ENCODE measurements at places on chromosomes 3 and 15.
A peak's percentile ranks its signal among the peaks of the same experiment; 100 is the strongest.

- DNase-seq, result peak; percentile 46
Observed at GRCh38 chr3:8579096-8579495, 65.5 kb downstream of the SSUH2 start.

GRCh38 chr15:98823012-98823458 is 174.7 kb downstream of the IGF1R start:
- DNase-seq, result no peak

- DNase-seq, result no peak
Observed at GRCh38 chr3:83039422-83039821, 1278.0 kb upstream of the GBE1 start.

- no peak for DNase-seq
Observed at GRCh38 chr3:13075318-13075717, 2.1 kb upstream of the IQSEC1 start.

DNA sequence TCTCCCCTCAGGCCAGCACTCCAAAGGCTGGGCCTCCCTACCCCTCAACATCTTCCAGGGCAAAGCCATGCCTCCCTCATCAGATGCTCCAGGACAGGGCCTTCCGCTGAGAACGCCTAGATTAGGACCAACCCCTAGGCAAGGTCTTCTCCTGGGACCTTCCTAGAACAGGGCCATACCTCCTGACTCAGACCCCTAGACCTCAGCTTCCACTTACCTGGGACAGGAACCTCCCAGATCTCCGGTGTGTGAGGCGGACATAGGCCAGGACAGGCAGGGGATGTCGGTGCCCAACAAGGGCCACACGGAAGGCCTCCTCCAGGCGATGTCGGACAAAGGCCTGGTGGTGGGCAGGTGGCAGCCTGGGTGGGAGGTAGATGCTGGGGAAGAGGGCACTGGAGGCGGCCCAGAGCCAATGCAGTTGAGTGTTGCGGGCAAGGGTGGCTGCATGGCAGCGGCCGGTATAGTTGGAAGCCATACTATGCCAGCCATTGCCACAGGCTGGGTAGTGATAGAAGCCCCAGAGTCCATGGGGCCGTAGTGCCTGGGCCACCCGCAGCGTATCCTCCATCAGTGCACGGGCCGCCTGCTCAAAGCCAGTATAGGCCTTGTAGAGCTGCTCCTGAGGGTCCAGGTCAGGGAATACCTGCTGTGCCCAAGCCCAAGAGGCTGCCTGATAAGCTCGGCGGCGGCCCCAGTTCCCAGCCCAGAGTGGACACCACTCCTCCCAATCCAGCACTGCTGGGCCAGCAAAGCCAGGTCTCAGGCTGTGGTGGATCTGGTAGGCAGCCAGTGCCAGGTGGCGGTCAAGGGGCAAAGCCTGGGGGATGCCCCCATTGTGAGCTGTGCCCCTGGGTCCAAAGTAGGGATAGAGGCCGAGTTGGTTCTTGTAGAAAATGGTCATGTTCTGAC is 2.5 kb upstream of the IFRD2 start:
- DNase-seq, result no peak

- DNase-seq, result peak; percentile 62
Observed at GRCh38 chr15:39468331-39468730, 112.5 kb upstream of the THBS1 start.

DNA sequence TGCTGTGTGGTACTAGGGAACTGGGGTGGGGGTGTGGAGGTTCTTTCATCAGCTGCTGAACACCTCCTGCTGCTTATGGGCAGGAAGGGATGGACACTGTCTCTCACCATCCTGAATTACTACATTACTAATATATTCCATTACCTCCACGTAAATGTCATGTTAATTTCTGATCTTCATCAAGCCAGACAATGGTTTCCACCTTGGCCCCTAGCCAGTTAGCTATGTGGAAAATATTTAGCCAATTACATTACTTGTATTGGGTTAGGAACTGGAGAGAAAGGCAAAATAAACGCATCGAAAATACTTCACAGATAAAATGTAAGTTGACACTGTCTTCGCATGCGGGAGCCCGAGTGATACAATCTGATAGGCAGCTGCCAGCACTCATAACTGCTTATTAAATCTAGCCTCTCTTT is 95.1 kb downstream of the FOXP1 start:
- DNase-seq, result no peak

DNA sequence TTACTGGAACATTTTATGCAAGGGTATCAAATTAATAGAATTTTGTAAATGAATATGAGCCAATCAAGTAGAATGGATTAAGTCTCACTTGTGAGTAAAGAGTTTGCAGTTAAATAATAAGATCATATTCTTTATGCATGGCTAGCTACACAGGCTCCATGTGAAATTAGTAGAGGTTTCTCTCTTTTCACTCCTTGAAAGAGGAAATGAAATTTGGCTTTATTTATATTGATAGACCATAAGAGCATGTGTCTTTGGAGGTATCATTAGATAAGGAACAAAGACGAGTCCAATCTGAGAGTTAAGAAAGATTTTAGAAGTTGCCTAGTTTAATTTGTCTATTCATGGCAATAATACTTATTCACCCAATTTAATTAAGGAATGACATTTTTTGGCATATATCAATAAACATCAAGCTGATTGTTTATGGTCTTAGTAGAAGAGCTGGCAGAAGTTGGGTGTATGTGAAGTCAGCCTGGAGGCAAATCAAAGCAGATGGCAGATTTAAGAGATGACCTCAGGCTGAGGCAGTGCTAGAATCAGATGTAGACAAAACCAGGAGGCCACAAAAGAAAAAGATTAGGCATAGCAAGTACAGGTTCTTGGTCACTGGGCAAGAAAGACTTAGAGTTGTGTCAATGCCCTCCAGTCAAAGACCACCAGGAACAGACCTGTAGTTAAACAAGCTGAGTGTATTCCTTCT is 406.5 kb upstream of the ARHGEF26 start:
- DNase-seq, result no peak

DNA sequence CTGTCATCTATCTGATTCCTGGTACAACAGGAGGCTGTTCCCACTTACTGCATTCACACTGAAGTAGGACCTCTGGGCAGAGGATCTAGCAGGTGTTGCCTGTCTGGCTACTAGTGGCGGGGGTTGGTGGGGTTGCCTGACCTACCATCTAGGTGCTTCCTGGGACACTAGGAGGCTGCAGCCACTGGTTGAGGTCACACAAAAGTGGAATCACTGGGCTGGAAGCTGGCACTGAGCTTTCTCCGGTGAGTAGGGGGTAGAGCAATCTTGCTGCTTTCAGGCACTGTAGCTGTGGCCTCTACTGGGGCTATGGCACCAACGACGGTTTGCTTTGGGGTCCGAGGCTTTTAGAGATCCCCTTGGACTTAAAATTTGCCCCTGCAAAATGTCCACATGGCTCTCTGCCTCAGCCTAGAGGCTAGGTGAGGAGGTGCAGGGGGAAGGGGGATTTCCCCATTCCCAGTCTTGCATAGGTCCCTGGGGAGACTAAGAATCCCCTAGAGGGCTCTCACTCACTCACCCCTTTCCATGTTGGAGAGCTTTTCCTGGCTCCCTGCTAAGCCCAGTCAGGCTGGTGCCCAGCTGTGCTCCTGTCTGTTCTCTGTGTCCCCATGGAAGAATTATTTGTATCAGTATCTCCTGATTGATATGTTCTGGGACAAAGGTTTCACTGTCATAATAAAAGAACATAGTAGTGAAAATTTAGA is 397.7 kb upstream of the EPHA6 start:
- no peak for DNase-seq

DNA sequence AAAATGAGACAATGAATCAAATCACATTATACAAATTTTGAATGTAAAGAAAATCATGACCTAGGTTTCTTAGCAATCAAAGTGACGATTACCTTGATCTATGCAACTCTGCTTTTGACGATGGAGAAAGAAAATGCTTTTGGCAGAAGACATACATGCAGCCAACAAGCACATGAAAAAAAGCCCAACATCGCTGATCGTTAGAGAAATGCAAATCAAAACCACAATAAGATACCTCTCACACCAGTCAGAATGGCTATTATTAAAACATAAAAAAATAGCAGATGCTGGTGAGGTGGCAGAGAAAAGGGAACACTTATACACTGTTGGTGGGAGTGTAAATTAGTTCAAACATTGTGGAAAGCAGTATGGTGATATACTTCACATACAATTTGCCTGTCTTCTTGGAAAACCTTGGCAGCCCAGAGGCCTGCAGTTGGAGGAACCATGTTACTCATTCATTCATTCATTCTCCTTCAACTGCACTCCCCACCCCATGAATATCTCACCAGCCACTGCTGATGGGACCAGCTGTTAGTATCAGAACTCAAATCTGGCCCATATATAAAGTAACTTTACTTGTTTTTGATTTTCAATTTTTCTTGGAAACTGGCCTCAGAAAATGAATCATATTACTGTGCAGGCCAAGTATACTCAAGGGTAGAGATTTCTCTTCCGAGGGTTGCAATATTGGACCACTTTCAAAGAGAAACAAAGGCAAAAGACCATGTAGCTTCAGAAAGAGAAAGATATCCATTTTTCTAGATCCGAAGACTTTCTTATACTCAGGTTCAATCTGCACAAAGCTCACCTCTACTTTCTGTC is 358.6 kb upstream of the ARHGEF26 start:
- no peak for DNase-seq

- peak; percentile 40 for DNase-seq
Observed at GRCh38 chr15:72229076-72229946, 1.7 kb downstream of the PKM start.

DNA sequence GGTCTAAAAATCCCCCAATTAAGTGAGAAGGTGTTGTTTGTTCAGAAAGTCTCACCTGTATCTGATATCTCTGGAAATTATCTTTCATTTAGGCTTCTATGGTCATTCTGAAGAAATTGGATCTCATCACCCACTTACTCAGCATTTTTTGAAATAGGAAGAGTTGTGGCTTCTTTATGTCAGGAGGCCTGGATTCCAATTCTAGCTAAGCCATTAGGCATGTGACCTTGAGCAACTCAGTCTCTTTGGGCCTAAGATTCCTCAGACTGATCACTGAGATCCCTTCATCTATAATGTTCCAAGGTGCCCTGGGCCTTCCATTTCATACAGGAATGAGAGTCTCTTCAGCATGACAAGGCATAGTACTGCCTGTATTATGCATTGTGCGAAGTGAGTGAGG is 70.3 kb downstream of the ARHGEF26 start:
- DNase-seq, result no peak

GRCh38 chr3:98556164-98557130 is 24.7 kb downstream of the GPR15 start:
- peak; percentile 81 for DNase-seq

DNA sequence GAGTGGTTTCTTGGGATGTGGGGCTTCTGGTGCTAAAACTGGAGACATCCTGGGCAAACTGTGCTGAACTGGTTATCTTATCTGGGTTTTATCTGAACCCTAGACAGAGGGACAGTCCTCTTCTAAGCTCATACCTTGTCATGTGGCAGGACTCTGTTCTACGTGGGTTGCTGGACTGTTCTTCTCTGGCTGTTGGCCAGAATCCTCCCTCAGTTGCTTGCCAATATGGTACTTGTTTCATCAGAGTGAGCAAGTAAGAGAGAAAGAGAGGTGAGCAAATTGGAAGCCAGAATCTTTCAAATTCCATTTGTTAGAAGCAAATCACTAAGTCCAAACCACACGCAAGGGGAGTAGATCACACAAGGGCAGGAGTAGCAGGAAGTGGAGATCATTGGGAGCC is 291.5 kb upstream of the TBL1XR1 start:
- peak; percentile 17 for DNase-seq

GRCh38 chr3:14505001-14505802 is 34.9 kb downstream of the GRIP2 start:
- DNase-seq, result no peak

DNA sequence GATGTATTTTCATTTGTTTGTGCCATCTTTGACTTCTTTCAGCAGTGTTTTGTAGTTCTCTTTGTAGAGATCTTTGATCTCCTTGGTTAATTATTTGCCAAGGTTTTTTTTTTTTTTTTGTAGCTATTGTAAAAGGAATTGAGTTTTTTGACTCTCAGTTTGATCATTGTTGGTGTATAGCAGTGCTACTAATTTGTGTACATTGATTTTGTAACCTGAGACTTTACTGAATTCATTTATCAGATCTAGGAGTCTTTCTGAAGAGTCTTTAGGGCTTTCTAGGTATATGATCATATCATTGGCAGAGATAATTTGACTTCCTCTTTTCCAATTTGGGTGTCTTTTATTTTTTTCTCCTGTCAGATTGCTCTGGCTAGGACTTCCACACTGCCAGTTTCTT is 42.2 kb upstream of the POMGNT2 start:
- peak; percentile 48 for DNase-seq

DNA sequence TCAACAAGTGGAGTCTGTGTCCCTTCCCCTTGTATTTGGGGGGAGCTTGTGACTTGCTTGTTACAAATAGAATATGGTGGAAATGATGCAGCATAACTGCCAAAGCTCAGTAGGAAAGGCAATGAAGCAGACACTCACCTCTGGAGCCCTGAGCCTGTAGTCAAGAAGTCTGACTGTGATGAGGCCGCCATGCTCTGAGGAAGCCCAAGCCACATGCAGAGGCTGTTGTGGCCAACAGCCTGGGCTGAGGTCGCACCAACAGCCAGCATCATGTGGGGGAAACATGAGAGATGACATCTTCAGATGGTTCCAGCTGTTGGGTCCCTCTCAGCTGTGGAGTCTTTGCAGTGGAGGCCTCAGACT is 161.4 kb downstream of the CHSY1 start:
- DNase-seq, result no peak

DNA sequence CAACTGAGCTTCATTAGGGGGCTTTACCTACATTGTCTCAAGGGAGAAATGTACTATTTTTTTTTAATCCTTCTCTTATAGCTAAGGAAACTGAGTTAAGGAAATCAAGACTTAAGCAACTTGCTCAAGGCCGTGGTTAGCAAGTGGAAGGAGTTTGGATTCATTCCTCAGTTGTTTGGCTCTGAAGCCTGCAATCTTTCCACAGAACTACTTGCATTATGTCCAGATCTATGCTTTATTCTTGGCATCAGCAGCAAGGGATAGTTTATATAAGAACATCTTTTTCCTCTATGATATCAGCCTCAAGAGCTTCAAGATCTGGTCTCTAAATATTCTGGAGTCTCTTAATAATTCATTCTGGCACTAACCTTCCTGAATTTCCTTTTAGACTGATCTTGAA is 182.4 kb downstream of the SV2B start:
- DNase-seq, result no peak

- no peak for DNase-seq
Observed at GRCh38 chr15:99735868-99736267, 2.6 kb upstream of the LYSMD4 start.

- no peak for DNase-seq
Observed at GRCh38 chr3:60188803-60189202, 1062.4 kb downstream of the FHIT start.

All from hematopoietic multipotent progenitor cell treated with erythropoietin and hydrocortisone succinate and interleukin-3 and kit ligand, for 4 days (in vitro differentiated cells).